ENCODE measurements at places on chromosomes 7 and 10. TPM values are rescaled to one million over a fixed set of nuclear protein-coding genes. Genes with fewer than 3 reads are reported as not detected.

- no peak for DNase-seq
These were observed 39.0 kb upstream of the SLC39A12 start for GRCh38 chr10:17912754-17913153.

- no peak for DNase-seq
These were observed 5.8 kb upstream of the C1QL3 start for GRCh38 chr10:16527452-16527851.

DNA sequence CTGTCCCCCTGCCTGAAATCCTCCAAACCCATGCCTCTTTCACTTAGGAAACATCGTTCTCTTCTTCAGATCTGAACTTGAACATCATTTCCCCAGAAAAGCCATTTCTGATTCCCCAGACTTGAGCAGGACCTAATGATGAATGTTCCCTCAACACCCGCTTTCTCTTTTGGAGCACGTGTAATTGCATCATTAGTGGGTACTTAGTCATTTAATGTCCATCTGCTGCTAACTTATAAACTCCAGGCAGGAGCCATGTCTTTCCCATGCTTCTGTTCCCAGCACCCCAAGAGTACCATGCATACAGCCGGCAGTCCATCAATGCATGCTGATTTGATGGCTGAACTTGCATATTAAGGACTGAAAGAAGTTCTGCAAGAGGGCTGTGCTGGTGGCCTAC is 36.5 kb upstream of the ECHDC3 start:
- DNase-seq, result no peak

- DNase-seq, result no peak
These were observed 5.4 kb downstream of the GPRIN2 start for GRCh38 chr10:46550795-46551700.

DNA sequence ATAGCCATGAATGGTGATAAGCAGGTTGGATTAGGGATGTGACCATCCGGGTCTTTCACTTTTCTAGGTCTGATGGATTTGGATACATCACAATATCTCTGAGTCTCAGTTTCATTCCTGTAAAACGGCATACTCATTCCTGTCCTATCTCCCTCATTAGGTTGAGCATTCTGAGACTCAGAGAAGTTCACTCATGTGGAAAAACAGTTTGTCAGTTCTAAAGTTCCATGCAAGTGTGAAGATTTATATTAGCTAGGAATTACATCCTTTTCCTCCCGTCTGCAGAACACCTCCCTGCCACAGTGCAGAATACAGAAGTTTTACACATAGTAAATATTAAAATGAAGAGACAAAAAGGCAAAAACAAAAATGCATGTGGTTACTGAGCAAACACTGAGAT is 94.2 kb upstream of the SLC25A13 start:
- no peak for DNase-seq

- no peak for DNase-seq
These were observed 46.1 kb upstream of the DNAJC1 start for GRCh38 chr10:22049635-22050034.

DNA sequence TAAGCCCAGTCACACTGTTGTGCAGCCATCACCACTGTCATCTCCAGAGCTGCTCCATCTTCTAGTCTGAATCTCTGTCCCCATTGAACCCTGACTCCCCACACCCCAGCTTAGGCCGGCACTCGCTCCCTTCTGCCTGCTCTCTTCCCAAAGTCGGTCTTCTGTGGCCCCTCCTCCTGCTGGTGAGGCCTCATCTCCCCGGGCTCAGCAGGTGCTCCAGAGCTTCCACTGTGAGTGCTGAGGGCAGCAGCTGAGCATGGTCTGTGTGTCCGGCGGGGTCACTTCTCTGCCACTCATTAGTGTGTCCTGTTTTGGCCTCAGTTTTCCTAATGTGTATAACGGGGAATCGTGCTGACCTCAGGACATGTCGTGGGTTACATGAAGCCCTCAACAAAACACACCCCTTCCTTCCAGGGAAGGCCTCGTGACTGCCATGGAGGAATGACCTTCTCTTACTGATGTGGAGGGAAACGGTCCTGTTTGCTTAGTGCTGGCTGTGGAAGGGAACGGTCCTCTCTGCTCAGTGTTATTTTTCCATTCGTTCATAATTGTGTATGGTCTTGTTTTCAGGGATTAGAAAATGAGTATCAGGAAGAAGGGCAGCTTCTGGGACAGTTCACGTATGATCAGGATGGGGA is 4.3 kb upstream of the GET4 start:
- no peak for DNase-seq

DNA sequence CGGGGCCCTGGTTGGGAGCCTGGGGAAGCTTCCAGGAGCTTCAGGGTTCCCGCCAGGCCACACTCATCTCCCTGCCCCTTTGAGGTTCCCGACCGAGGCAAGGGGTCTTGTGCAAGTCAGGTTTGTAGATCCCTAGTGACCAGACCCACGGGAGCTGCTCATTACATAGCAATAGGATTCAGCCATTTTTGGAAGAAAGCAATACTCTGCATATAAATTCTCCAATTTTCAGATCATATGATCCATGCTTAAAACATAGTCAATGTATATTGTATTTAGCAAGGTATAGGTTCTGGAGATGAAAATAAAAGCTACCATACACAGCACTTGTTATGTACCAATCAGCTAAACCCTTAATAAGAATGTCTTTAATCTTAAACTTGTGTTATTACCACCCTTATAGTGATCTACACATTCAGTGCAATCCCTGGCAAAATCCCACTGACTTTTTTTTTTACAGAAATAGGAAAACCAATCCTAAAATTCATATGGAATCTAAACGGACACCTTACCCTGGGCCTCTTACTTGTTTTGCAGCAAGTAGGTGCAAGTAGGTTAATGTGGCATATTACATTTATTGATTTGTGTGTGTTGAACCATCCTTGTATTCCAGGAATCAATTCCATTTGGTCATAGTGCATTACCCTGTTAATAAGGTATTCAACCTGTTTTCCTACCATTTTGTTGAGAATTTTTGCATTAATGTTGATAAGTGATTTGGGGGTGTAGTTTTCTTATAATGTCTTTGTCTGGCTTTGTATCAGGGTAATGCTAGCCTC is 13.8 kb upstream of the FKBP9 start:
- DNase-seq, result no peak

GRCh38 chr10:83165265-83165664 is 974.0 kb upstream of the GHITM start:
- no peak for DNase-seq

DNA sequence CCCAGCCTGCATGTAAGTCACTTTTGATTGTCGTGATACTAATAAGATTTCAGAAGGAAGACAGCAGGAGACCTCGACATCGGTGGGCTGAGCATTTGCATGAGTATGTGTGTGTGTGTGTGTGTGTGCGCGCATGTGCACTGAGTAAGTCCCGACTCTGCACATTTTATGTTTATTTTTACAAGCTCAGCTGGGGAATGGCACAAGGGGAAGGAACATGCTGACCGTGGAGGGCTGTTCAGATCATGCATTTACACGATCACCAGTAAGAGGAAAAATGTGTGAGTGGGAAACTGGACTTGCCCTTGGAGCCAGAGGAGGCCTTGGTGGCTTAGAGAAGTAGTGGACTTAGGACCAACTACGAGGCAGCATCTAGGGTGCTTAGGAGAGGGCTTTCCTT is 41.3 kb downstream of the IL2RA start:
- no peak for DNase-seq

PRSS1 gene
- total RNA-seq, result 0.76 TPM

Measured in thymus (tissue), 14 donors.